ENCODE measurements at places on chromosomes 1 and 21. TPM values are rescaled to one million over a fixed set of nuclear protein-coding genes. Genes with fewer than 3 reads are reported as not detected.

The NEK7 gene
- 64.9 TPM for total RNA-seq

The CFHR5 gene
- not detected for total RNA-seq

GRCh38 chr1:15650433-15650832, 33.2 kb downstream of the DDI2 start:
- H3K4me3 ChIP-seq: no peak overlapping the region
- H3K4me1 ChIP-seq: no peaks in the 10 kb centered on the region
- no peaks in the 10 kb centered on the region for H3K27me3 ChIP-seq
- H3K27ac ChIP-seq: no peak overlapping the region

DNA sequence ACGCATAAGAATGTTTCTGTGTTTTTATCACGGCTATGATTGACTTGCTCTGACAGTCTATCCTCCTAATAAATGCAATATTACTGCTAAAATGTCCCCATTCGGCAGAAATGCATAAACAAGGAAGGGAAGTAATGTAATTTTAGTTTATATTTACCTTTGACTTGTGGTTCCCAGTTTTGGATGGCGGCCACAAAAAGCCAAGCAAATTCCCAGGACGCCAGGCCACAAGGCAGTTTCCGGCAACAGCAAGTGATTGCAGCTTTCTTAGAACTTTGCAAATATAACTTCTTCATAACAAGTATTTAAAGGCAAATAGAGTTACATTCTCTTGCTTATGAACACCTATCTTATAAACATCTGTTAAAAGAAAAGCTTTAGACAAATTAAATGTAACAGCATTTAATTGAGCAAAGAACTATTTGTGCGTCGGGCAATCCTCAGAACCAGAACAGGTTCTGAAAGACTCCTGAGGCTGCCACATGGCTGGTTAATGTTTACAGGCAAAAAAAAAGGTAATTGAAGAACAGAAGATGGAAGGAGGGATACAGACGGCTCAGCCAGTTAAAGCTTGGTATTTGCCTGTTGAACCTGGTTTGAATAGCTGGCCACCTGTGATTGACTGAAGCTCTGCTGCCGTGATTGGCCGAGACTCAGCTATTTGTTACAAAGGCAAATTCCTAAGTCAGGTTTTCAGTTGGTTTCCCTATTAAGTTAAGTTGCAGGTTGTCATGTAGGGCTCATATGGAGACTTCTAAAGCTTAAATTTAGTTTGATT, 80.8 kb downstream of the C21orf91 start:
- no peak for DNase-seq
- H3K27me3 ChIP-seq: no peaks in the 10 kb centered on the region
- H3K4me3 ChIP-seq: no peak overlapping the region

The TMPRSS15 gene
- not detected for total RNA-seq

The RBP7 gene
- not detected for total RNA-seq

The SIM2 gene
- total RNA-seq: 4.1 TPM

The FNDC10 gene
- 1.00 TPM for total RNA-seq

DNA sequence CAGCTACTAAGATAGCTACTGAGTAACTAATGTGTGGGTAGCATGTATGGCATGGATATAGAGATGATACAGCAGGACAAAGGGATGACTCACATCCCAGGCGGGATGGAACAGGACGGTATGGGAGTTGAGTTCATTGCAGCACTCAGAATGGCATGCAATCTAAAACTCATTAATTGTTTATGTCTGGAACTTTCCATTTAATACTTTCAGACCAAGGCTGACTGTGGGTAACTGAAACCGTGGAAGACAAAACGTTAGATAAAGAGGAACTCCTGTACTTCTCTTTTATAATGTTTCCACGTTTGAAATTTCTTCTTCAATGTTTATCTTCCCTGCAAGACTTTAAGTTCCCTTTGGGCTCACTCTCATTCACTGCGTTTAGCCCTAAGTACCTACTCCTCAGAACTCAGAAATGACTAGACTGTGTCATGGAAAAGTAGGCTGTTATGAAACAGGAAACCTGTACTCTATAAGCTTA, 151.9 kb downstream of the MAGI3 start:
- DNase-seq: no peak
- H3K4me1 ChIP-seq: no peaks in the 10 kb centered on the region
- no peaks in the 10 kb centered on the region for H3K27me3 ChIP-seq
- no peaks in the 10 kb centered on the region for H3K36me3 ChIP-seq

GRCh38 chr1:16094453-16095158, 21.2 kb upstream of the FAM131C start:
- peaks cover 8% of the 10 kb centered on the region for H3K27me3 ChIP-seq
- no peak for DNase-seq
- H3K4me1 ChIP-seq: no peaks in the 10 kb centered on the region

The AZIN2 gene
- 4.1 TPM for total RNA-seq
